CD4-positive, alpha-beta T cell treated with Interleukin-6 at 100 ng/mL for 8 hours (primary cell): ENCODE measurements at places on chromosomes 5 and 9.

DNA sequence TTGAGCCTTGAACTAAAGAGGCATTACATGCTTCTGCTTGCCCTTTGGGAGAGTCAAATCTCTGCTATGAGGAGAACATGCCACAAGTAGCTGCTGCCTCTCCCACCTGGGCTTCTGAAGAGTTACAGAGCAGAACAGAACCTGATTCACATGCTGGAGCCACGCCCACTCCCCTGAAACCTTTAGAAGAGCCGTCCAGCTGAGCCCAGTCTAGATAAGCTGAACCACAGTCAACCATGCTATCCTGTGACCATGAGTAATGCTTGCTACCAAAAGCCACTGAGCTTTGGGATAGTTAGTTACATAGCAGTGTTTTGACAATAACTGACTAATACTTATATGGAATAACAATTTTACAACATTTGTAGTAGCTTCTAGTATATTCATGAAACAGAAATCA lies 111.0 kb upstream of the VCAN start:
- no peak for DNase-seq

DNA sequence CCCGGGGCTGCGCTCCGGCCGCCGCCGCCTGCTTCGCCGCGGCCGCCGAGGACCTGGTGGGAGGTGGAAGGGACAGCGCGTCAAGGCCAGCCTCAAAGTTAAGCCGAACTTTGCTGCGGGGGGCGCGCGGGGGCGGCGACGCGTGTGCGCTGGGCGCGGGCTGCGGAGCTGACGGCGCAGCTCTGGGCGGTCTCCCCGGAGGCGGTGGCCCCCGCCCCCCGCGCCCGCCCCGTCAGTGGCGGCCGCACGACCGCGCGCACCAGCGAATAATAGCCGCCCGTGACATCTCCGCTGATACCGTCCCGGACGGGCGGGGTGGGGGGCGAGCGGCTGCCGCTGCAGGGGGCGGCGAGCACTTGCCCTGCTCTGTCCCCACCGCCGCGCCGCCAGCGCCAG lies 579 bp upstream of the FAM78A start:
- peak; percentile 30 for DNase-seq

DNA sequence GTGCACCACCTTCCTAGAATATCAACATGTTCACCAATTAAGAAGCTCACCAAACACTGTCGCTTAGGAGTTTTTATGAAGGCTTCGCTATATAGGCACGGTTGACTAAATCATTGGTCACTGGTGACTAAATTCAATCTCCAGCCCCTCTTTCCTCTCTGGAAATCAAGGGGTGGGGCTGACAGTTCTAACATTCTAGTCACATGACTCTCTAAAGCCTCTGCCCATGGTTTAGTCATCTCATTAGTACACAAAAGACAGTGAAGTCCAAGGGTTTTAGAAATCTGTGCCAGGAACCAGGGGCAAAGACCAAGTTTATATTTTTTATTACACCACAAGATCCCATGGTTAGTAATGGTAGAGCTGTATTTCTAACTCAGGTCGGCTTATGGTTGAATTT lies 243.2 kb downstream of the ELAVL2 start:
- DNase-seq, result no peak

DNA sequence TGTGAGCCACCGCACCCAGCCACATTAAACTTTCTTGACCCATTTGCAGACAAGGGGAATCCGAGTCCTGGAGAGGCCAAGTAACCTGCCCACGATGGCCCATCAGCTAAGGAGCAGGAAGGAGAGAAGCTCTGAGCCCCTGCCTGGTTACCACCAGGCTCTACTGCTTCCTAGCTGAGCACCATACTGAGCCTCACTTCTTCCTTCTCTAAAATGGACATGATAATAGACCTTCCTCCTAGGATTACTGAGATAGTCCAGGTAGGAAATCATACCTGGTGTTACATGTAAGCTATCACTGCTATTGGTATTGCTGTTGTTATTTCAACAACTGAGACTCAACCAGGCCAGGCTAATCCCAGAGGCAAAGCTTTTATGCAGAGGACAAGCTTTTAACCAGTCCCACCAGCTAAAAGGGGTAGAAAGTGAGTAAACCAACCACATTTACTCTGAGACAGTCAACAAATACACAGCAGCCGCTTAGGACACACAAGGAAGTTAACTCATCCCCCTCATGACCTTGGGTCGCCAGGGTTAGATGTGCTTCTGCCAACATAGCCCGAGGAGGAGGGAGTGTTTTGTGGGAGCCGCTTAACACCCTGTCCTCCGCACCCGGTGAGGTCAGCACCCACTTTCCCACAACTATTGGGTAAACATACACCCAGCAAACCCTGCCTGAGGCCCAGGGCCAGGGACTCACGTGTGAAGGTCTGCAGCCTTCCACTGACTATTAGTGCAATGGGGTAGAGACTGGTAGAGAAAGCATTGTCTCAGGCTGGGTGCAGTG lies 20.6 kb upstream of the PTGES start:
- no peak for DNase-seq

GRCh38 chr9:36142510-36143244 lies 6.1 kb downstream of the GLIPR2 start:
- no peak for DNase-seq

DNA sequence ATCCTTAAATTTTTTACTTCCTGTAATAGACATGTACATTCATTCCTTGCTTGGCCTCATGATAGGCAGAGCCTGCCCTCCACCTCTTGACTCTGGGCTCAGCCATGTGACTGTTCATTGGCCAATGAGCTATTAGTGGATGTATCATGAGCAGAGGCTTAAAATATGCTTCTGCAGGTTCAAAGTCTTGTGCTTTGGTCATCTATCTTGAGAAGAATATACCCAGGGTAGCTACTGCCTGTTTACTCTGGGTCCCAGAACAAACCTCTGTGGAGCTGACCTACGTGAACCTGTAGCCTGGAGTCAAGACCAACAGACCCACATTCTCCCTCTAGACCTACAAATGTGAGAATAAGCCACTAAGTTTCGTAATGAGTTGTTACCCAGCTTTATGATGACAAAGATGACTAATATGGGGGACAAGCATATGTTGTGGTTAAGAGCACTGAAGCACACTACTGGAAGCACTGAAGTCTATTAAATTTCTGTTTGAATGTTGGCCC lies 244.4 kb downstream of the MAST4 start:
- DNase-seq, result no peak

GRCh38 chr5:139660923-139661814 lies 13.0 kb downstream of the CXXC5 start:
- no peak for DNase-seq

DNA sequence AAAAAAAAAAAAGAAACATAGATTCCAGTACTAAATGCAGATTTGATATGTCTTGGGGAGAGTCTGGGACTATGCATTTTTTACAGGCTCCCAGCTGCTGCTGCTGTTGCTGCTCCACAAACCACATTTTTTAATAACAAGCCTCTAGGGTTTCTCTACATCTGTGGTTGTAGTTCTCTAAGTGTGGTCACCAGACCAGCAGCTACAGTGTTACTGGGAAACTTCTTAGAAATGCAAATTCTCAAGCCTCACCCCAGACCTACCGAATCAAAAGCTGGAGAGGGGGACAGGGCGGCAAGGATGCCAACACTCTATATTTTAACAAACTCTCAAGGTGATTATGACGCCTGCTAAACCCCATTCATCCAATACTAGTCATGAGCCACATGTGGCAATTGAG lies 293.4 kb upstream of the PTGER4 start:
- peak; percentile 16 for DNase-seq

- no peak for DNase-seq
Observed at GRCh38 chr5:156119692-156120091, 207.3 kb upstream of the SGCD start.

DNA sequence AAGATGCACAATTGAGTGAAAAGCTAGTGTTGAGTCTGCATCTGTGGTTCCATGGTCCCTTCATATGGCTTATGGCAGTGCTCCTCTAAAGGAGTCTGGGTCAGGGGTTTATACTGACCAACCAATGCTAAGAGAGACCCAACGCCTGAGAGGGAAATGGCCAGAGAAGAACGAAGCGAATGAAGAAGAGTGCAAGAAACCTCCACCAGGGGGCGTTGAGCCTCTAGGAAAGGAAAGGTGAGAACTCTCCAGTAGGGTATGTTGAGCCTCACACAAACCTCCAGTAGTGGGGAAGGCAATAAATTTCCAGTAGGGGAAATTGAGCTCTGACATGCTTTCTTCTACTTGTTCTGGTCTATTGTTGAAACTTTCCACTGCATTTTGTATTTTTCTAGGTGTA lies 470.6 kb downstream of the PRDM9 start:
- no peak for DNase-seq

DNA sequence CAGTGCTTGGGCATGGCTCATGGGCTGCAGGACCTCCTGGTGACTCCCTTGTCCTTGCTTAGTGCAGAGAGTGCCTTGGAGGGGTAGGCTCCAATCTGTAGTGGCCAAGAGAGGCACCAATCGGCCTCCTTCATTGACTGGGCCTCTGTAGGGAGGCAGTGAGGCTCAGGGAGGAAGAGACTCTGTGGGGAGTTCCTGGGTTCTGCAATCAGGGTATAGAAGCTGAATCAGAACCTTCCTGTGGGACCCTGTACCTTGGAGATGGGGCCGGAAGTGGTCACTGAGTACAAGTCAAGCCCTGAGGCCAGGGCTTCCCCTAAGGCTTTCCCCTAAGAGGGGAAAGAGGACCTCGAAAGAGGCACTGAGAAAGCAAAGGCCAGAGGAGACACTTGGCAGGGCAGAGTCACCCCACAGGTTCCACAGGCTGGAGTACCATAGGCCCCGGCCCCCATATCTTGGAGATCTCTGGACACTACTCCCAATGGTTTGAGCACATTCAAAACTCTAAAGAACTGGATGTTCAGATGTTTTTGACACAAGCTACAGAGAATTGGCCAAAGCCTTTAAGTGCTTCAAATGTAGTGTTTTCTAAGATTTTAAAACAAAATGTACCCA lies 190.5 kb downstream of the HSPA4 start:
- no peak for DNase-seq

- no peak for DNase-seq
Observed at GRCh38 chr5:92574023-92574422, 1007.0 kb downstream of the NR2F1-AS1 start.

DNA sequence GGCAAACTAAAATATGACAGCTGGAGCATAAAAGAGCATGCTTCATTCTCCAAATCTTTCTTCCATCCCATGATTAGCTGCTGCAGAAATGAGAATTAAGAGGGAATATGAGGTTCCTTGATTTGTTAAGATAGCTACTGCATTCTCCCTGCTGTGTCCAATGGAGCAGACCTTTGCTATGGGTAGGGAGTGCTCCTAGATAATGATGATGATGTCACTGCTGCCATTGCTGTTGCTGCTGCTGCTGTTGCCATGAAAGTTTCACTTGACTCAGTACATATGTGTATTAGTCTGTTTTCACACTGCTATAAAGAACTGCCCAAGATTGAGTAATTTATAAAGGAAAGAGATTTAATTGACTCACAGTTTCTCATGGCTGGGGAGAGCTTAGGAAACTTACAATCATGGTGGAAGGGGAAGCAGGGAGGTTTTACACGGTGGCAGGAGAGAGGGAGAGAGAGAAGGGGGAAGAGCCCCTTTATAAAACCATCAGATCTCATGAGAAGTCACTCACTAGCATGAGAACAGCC lies 128.9 kb downstream of the INSYN2B start:
- no peak for DNase-seq

- DNase-seq, result no peak
Observed at GRCh38 chr5:175728885-175729828, 71.3 kb downstream of the HRH2 start.

DNA sequence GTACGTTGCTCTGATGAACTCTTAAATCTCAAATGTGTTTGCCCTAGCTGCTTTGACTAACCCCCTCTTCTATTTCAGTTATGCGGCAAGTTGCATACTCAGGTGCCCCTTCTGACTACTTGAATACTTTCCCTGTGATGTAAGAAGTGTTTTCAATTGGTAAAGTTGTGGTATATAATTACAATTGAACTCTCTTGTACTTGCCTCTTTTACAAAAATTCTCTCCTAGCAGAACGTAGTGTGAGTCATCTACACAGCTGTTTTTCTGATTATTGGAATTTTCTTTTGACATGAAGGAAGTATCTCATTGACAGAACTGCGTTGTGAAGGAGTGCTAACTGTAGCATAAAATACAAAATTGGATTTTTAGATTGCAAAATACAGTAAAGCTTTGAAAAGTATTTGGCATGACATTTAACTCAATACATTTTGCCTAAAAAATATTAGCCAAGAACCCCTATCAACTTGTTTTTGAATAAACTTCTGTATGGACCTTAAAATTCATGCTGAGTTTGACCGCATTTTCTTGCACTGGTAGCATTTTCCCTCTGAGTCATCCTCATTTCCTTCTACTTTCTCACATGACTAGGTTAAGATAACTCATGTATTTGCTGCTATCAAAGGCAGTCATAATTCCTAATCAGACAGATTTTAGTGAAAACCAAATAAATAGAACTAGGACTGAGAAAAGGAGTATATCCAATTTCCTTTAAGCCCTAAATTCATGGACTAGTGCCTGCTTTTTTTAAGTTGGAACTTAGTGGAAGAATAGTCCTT lies 6.3 kb downstream of the CRHBP start:
- DNase-seq, result no peak

- no peak for DNase-seq
Observed at GRCh38 chr9:94827584-94828304, 101.2 kb downstream of the AOPEP start.

- DNase-seq, result no peak
Observed at GRCh38 chr5:16886793-16887345, 49.2 kb downstream of the MYO10 start.

GRCh38 chr9:5909976-5910375 lies 19.3 kb downstream of the MLANA start:
- DNase-seq, result no peak

DNA sequence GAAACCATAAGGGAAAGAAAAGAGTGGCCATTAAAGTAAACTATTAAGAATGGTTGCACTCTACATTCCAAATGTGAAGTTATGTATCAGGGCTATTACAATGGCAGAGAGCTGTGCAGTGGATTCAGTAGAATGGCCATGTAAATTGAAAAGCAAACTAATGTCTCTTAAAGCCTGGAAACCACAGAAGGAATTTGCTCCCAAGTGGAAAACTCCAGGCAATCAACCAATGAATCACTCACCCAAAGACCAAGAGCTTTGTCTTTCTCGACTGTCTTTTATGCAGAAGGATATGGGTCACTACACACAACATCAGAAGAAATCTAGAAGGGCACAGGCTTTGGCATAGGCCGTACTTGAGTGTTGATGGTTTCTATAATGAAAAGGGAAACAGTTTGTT lies 114.9 kb downstream of the TLE1 start:
- no peak for DNase-seq

GRCh38 chr9:69186841-69187611 lies 12.9 kb downstream of the TJP2 start:
- no peak for DNase-seq
